Gastroesophageal sphincter (tissue), 4 donors: ENCODE measurements at places on chromosomes 7 and 10. TPM values are rescaled to one million over a fixed set of nuclear protein-coding genes. Genes with fewer than 3 reads are reported as not detected.
A peak's percentile ranks its signal among the peaks of the same experiment; 100 is the strongest.

The ABI1 gene
- total RNA-seq: 49.1 TPM

DNA sequence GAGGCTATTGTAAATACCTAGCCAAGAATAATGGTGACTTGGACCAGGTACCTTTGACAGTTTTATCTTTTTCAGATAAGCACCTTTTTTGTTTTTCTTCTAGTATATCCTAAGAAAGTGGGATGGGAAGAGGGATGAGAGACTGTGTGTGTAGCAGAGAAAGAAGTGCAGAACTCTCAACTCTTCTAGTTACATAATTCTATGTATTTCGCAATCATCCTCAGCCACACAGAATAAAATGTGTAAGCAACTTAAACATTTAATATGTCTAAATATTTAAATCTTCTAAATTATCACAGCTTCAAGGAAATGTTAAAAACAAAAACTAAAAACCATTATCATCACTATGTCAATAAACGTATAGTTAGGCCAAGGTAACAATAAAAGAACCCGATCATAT, 42.6 kb upstream of the GSAP start:
- no peak for ATAC-seq

- ATAC-seq: peak; percentile 51
Observed at GRCh38 chr7:23247603-23248335, 1.2 kb downstream of the GPNMB start.

- ATAC-seq: no peak
Observed at GRCh38 chr7:121503039-121503438, 106.9 kb upstream of the FAM3C start.

GRCh38 chr7:43838201-43838658, 31.1 kb downstream of the MRPS24 start:
- ATAC-seq: no peak

The MINDY4 gene
- 28.6 TPM for total RNA-seq

DNA sequence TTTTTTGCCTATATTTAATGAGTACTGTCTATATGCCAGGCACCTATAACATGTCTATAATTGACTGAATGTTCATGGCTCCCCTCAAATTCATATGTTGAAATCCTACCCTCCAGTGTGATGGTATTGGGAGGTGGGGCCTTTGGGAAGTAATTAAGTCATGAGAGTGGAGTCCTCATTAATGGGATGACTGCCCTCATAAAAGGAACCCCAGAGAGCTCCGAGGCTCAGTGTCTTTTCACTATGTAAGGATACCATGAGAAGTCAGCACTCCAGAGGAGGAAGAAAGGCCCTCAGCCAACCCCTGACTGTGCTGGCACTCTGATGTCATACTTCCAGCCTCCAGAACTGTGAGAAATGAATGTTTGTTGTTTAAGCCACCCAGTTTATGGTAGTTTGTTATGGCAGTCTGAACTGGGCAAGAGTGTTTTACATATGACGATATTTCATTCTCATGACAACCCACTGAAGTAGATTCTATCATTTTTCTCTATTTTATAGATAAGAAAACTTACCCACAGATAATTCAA, 61.1 kb upstream of the PCGF5 start:
- no peak for ATAC-seq

GRCh38 chr10:112047674-112048073, 135.9 kb downstream of the GPAM start:
- ATAC-seq: no peak

The SPDYE2B gene
- not detected for total RNA-seq

- ATAC-seq: no peak
Observed at GRCh38 chr7:52708846-52709245, 326.6 kb upstream of the POM121L12 start.

The RBM20 gene
- 5.6 TPM for total RNA-seq

The AASS gene
- total RNA-seq: 108 TPM

The CFAP43 gene
- total RNA-seq: not detected

- no peak for ATAC-seq
Observed at GRCh38 chr7:57425969-57426628, 23.9 kb upstream of the ZNF716 start.

GRCh38 chr10:88239212-88239611, 343.9 kb downstream of the RNLS start:
- no peak for ATAC-seq

The SEMA4G gene
- total RNA-seq: 1.9 TPM

The MYO3A gene
- 0.12 TPM for total RNA-seq

- no peak for ATAC-seq
Observed at GRCh38 chr7:134339475-134339874, 22.7 kb upstream of the SLC35B4 start.

- no peak for ATAC-seq
Observed at GRCh38 chr10:71085689-71086438, 126.5 kb upstream of the UNC5B start.

The SEC61A2 gene
- 21.9 TPM for total RNA-seq

The PKD2L1 gene
- not detected for total RNA-seq

DNA sequence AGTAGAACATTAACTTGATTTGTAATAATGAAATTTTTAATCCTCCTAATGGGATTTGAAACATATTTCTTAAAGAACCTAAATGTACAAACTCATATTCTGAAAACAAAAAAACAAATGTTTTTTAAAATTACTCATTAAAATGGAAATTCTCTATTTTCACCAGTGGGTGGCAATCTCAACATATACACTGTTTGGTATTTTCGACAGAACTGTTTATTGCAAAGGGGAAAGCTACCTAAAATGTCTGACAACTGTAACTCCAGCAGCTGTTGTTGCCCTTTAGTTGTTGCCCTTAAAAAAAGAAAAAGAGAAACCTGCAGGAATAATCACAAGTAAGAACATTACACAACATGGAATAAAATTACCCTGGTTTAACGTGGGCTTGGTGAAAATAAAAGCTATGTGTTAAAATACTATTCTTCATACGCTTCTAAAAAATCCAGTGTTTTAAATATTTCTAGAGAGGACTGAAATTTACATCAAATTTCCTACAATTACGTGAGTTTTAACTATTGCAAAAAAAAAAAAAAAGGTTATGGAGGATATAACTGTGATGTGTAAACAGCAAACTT, 54.5 kb downstream of the COL1A2 start:
- no peak for ATAC-seq

GRCh38 chr7:102842284-102842683, 70.5 kb upstream of the LRRC17 start:
- no peak for ATAC-seq

GRCh38 chr10:81873932-81874816, 820 bp upstream of the NRG3 start:
- peak; percentile 19 for ATAC-seq

The FAM24B gene
- 2.8 TPM for total RNA-seq

DNA sequence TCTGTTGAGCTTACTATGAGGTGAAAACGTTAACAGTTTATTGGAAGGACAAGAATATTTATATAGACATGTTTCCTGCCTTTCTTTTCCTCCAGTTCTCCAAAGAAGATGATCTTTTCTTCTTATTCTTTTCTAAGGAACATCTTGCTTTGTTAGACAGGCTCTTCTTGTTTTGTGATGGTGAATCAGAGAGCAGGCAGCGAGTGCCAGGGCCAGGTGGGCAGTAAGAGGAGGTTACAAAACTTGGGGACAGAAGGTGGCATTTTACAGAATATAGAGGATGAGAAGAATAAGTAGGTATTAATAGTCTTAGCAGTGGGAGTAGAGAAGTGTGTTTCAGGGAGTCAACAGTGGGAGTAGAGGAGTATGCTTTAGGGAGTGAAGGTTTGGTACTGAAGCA, 223.6 kb downstream of the ARL4A start:
- no peak for ATAC-seq

- no peak for ATAC-seq
Observed at GRCh38 chr7:143147070-143147469, 15.2 kb downstream of the PIP start.

The NDUFA5 gene
- 76.8 TPM for total RNA-seq

The EGR2 gene
- total RNA-seq: 0.93 TPM

The MYH16 gene
- total RNA-seq: not detected

GRCh38 chr10:90062786-90063185, 361.4 kb downstream of the KIF20B start:
- ATAC-seq: no peak

DNA sequence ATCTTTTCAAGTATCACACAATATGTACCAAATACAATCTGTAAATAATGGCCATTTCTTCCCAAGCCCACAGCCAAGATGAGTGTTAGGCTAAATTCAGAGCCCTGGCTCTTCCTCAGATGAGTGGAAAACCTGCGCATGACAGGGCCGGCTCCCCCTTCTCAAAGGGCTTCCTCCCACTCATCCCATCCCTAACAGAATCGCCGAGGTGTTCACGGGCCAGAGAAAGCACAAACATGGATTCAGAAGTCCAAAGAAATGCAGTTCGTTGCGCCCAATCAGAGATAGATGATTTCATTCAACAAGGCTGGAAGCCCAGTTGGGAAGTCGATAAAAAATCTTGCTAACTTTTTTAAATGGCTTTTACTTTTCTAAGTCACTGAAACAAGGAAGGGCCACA, 121.8 kb downstream of the UBE2H start:
- ATAC-seq: no peak

The CCDC136 gene
- 14.5 TPM for total RNA-seq

- ATAC-seq: no peak
Observed at GRCh38 chr7:100855515-100855914, 3.0 kb downstream of the SLC12A9 start.

The HDAC9 gene
- total RNA-seq: 51.2 TPM

- ATAC-seq: no peak
Observed at GRCh38 chr7:6433784-6434615, 13.8 kb downstream of the DAGLB start.

DNA sequence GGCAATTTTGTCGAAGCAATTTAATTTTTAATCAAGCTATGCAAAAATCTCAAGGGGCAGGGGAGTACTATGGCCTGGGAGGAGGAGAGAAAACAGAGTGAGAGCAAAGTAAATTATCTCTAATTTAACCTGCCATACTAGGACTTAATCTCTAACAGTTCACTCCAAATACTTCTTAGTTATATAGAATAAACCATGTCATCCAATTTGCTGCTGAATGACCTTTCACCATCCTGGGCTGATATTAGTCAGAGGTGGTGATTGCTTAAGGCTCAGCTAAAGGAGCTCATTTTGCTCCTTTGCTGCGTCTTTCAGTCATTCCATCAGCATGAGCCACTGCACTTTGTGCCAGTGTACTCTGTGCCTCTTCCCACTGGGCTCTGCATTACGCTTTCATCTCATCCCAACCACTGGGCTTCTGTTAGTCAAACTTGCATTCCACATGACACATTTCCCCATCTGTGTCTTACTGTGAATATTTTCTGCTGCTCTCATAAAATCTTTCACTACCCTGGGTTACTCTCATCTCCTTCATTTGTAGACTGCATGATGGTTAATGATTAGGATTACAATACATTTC, 84.3 kb downstream of the CD36 start:
- peak; percentile 95 for ATAC-seq

The PDE6C gene
- not detected for total RNA-seq

- ATAC-seq: no peak
Observed at GRCh38 chr10:42998481-42999384, 78.1 kb upstream of the RET start.

DNA sequence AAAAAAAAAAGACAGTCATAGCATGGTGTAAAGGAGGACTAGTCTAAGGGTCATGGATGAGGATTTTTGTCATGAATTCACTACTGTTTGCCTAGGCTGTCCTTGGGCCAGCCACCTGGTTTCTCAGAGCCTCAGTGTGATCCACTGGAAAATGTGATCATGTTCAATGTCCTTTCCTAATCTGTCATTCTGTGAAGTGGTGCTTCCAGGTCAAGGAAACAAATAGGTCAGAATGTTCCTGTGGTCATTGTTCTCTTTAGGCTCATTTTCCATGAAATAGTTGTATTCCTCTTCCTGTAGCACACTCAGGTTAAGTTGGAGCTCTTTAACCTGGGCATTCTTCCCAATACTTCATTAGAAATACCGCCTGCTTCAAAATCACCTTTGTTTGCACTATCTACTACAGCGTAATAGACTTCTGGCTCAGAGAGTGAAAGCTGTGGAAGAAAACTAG, 16.5 kb downstream of the CD36 start:
- ATAC-seq: no peak

The CDK14 gene
- 28.7 TPM for total RNA-seq

The OR2A12 gene
- not detected for total RNA-seq

DNA sequence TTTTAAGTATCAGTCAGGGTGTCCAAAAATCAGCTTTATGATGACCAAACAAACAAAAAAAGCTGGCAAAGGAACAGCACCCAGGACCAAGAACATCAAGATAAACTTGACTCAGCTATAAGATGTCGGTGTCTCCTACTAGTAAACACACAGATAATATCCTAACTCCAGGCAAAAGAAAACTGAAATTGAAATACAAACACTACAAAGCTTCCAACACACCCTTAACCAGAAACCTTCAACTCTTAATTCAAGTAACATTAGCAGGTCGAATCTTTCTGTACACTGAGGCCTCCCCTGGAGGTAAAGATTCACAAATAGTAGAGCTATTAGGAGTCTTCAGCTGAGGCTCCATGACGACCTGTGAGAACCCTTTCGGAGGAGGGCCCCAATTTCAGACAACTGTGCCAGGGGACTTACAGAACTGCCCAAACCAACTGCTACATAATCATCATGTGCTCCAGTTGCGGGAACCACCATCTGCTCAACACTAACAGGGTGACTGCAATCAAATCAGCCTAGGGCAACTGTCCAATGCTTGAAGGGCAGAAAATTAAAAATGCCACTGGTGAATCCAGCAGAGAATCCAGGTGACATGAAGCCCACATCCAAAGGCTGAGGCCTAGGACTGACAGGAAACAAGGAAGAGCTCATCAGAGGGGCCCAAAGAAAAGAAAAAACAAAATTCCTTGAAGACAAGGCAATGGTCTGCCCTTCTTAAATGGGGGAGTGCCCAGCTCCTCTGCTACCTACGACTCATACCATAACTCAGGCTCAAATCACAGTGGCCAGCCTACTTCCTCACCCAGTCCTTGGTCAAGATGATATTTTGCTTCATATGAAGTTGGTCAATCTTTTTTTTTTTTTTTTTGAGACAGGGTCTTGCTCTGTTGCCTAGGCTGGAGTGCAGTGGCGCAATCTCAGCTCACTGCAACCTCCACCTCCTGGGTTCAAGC, 20.0 kb downstream of the XPNPEP1 start:
- no peak for ATAC-seq

The FXYD4 gene
- total RNA-seq: not detected

- ATAC-seq: no peak
Observed at GRCh38 chr10:8543361-8544056, 489.0 kb downstream of the GATA3 start.
